ENCODE measurements at places on chromosomes 12 and 14.

DNA sequence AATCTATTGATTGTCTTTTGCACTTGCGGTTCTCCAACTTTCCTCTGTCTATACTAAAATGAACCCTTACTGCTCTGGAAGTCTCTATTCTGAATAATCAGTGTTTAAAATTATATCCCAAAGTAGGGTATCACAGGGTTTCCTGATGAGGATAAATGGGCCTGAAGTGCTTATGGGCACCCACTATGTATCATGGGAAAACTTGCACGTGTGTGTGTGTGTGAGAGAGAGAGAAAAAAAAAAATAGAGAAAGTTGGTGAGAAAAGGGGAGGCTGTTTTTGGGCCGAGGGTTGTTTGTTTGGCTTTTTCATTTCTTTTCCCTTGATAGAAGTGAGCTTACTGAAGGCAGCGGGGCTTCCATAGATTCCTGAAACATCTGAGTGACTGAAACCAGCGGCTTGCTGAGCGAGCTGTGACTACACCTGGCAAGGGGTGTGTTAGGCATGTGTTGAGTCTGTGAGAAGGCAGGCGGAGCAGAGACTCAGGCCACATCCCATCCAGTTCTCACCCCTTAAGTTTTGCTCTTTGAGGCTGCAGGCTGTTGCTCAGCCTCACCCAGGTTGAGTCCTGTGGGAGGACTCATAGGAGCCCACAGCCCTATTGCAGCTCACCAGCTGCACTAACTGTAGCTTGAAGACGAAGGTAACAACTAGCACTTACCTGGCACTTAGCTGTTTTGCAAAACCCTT is 17.2 kb downstream of the PPFIBP1 start:
- DNase-seq, result no peak

GRCh38 chr14:75280291-75280830 is 1.7 kb downstream of the FOS start:
- peak; percentile 12 for DNase-seq

GRCh38 chr14:58778202-58778601 is 140.4 kb downstream of the DACT1 start:
- no peak for DNase-seq

DNA sequence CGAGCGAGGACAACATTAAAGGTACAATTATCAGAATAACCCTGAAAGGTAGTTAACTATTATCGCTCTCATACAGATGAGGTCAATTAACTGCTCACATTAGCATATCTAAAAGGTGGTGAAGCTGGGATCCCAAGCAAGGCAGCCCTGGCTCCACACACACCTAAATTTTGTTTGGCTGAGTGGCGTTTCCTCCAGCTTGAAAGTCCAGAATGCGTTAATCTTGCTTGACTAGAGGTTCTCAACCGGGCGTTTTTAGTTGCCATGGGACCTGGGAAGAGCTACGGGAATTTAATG is 531 bp downstream of the DLGAP5 start:
- no peak for DNase-seq

GRCh38 chr12:91261820-91262676 is 79.4 kb upstream of the DCN start:
- no peak for DNase-seq

DNA sequence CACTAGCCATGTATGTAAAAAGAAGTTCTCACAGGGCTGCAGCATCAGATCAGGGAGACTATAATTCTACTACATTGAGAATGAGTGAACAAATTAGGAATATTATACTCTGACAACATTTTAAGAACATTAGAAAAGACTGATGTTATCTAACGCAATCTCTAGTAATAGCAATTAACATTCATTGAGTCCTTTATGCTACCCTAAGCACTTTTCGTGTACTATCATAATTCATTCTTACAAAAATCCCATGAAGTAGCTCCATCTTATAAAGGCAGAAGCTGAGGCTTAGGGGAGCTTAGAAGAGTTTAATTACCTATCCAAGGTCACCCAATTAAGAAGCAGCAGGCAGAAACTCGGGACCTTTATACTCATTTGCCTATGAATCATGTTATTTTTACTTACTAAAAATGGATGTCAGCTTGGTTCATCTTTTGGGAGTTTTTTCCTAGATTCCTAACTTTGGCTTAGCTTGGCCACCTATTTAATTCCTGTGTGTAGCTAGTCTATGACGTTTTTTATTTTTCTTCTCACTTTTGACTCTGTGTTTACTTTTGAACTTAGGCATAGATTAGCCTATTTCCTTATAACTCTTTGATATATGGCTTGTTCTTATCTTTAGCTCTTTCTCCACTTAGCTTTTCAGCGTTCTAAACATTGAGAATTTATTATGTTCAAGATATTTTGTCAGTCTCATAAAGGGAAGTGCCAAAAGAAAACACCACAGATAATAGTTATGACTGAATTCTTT is 333.5 kb upstream of the DCN start:
- no peak for DNase-seq

Data from breast epithelium (tissue), 4 donors.